Fibroblast of mammary gland (primary cell): ENCODE measurements at places on chromosomes 2 and 18.
A peak's percentile ranks its signal among the peaks of the same experiment; 100 is the strongest.

DNA sequence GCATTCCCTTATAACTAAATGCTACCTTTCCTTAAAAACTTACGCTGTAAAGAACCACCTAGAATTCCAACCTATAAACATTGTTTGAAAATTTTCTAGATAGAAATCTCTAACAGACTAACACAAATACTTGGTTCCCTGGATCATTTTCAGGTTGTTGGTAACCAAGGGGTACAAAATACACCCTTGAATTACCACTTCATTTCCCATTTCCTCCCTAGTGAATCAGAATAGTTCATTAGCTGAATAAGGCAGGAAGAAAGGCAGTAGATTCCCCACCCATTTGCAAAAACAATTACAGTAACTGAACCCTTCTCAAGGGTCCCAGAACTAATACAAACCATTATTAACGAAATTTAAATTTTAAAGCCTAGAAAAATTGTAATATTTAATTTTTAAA, 5.5 kb downstream of the MEX3C start:
- DNase-seq = no peak

DNA sequence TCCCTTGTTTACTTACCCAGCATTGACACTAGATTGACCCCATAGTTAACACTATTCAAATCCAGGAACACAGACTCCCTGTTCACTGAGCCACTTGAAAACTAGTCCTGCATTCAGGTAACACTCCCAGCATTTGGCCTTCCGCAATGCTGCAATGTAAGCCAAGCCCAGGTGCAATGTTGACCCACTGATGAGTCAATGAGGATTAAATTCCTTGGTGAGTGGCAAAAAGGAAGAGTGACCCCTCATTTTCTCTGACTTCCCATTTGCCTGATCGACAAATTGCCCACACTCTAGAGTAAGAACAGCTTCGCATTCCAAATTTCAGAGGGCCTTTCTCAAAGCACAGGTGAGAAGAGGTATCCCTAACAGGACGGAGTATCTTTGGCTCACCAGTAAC, 251.9 kb downstream of the FBXO15 start:
- DNase-seq = no peak

GRCh38 chr18:13382366-13382953, 163.9 kb downstream of the LDLRAD4 start:
- DNase-seq = peak; percentile 57

DNA sequence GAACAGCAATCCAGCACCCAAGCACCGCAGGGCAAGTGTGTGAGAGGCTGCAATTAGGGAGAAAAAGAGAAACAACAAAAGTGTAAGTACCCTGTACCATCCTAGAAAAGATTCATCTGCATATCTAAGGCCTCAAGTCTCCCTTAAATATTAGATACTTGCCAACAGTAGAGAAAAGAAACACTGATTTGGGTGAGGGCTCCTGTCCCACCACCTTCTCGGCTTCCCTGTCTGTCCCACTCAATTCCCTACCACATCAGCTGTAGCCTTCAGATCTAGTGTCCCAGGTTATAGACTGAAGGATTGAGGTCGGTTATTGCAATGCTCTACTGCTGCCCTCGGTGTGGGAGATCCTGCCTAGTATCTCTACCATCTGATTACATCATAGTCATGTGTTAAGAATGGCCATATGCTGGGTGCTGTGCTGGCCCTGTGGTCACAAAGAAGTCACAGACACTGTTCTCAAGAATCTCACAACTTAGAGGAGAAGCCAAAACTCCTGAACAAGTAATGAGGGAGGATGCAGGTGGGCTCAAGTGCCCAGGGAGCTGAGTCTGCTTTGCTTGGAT, 2.5 kb downstream of the RAX start:
- no peak for DNase-seq

DNA sequence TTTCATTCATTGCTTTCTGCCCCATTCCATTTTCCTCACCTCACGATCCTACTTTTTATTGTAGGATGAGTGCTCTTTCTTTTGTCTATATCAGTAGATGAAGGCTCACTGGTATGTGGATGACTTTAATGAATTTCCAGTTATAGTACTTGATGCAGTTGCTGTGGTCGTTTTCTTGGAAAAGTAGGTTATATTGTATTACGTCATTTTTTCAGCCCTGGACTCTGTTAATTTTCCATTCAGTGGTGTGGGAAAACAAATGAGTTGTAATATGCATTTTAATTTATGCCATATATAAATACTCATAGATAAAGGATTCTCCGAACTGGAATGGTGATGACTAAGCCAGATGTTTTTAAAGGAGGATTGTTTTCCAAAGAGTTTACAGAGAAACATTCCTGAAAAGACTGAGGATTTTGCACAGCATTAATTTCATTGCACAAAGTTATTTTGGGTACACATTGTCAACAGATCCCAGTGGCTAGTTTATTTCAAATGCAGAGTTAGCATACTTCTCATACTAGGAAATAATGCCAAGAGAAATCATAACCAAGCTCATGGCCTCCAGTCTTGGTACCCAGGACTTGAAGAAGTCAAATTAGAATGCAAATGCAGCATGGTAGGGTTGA, 189.7 kb downstream of the PAX3 start:
- DNase-seq = no peak

GRCh38 chr2:61898810-61899209, 6.7 kb upstream of the COMMD1 start:
- peak; percentile 10 for DNase-seq
